ENCODE measurements at places on chromosomes 2 and 18. TPM values are rescaled to one million over a fixed set of nuclear protein-coding genes. Genes with fewer than 3 reads are reported as not detected.

GRCh38 chr2:134284119-134284670 is 30.3 kb downstream of the MGAT5 start:
- DNase-seq = no peak
- H3K4me3 ChIP-seq = no peak overlapping the region
- H3K27me3 ChIP-seq = no peaks in the 10 kb centered on the region
- no peaks in the 10 kb centered on the region for H3K4me1 ChIP-seq
- H3K27ac ChIP-seq = no peak overlapping the region
- no peaks in the 10 kb centered on the region for H3K36me3 ChIP-seq

GRCh38 chr2:238381341-238382115 is 45.2 kb upstream of the ASB1 start:
- H3K36me3 ChIP-seq = no peaks in the 10 kb centered on the region
- H3K27me3 ChIP-seq = no peaks in the 10 kb centered on the region
- no peak overlapping the region for H3K4me3 ChIP-seq
- peak overlapping the region; percentile 58 for H3K27ac ChIP-seq
- no peak for DNase-seq
- H3K4me1 ChIP-seq = peaks cover 28% of the 10 kb centered on the region

GRCh38 chr2:43759195-43759594 is 14.6 kb upstream of the DYNC2LI1 start:
- no peaks in the 10 kb centered on the region for H3K27me3 ChIP-seq
- DNase-seq = peak; percentile 91
- no peaks in the 10 kb centered on the region for H3K36me3 ChIP-seq
- H3K4me1 ChIP-seq = peaks cover 42% of the 10 kb centered on the region
- H3K27ac ChIP-seq = peak overlapping the region; percentile 96
- no peak overlapping the region for H3K4me3 ChIP-seq

The PPIG gene
- total RNA-seq = 33.7 TPM

The OTOS gene
- total RNA-seq = not detected

- no peak overlapping the region for H3K4me3 ChIP-seq
- no peak for DNase-seq
- H3K36me3 ChIP-seq = no peaks in the 10 kb centered on the region
- no peaks in the 10 kb centered on the region for H3K27me3 ChIP-seq
- no peak overlapping the region for H3K27ac ChIP-seq
Measured at GRCh38 chr2:51657849-51658248, 625.9 kb upstream of the NRXN1 start.

The LONRF2 gene
- 1.1 TPM for total RNA-seq

GRCh38 chr2:150938527-150938926 is 323.1 kb downstream of the RBM43 start:
- no peak overlapping the region for H3K27ac ChIP-seq
- H3K4me1 ChIP-seq = peaks cover 17% of the 10 kb centered on the region

The RGPD8 gene
- total RNA-seq = 8.4 TPM

- H3K4me1 ChIP-seq = no peaks in the 10 kb centered on the region
- no peak overlapping the region for H3K4me3 ChIP-seq
- no peak overlapping the region for H3K27ac ChIP-seq
- no peaks in the 10 kb centered on the region for H3K36me3 ChIP-seq
Measured at GRCh38 chr2:128684523-128684922, 365.9 kb upstream of the HS6ST1 start.

The MCFD2 gene
- 91.9 TPM for total RNA-seq

The MBOAT2 gene
- total RNA-seq = 30.7 TPM

GRCh38 chr2:43273529-43273928 is 47.1 kb upstream of the ZFP36L2 start:
- H3K36me3 ChIP-seq = no peaks in the 10 kb centered on the region
- no peaks in the 10 kb centered on the region for H3K27me3 ChIP-seq
- DNase-seq = no peak
- H3K4me1 ChIP-seq = peaks cover 9% of the 10 kb centered on the region
- H3K4me3 ChIP-seq = no peak overlapping the region

DNA sequence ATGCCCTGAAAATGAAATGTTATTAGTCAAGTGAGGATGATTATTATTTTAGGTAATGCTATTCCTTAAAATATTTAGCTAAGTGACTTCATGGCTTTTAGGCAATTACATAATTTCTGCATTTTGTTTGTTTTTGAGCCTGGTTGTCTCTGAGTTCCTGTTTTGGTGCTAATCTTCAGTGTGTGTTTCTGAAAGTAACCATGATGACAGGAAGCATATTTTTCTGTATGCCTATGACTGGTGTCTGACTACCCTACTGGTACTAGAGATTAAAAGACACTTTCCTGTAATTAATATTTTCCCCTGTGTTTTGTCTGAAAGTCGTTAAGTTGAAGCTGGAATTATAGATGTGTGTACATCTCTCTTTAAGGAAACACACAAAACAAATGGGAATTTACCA is 295.0 kb upstream of the SPRED2 start:
- H3K4me3 ChIP-seq = no peak overlapping the region
- peaks cover 51% of the 10 kb centered on the region for H3K4me1 ChIP-seq
- no peak for DNase-seq
- H3K27ac ChIP-seq = no peak overlapping the region
